AG09309 (cell line): ENCODE measurements at places on chromosomes 3 and 15.

GRCh38 chr15:101543026-101543390 is 53.5 kb upstream of the PCSK6 start:
- no peak for DNase-seq

DNA sequence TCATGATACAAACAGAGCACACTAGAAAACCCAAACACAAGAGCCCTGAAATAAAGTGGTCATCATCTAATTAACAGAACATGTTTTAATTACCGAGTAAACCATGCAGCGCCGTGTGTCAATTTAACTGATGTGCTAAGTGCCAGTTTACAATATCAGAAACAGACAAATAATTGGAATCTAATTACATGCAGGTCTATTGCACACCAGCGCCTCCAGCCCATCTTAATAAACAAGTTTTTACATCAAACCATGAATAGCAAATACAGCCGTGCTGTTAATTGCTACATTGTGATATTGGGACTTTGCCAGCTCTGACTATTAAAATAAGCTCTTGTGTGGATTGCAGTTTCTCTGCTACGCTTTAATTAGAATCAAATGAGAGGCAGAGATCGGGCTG is 510.2 kb upstream of the MDFIC2 start:
- no peak for DNase-seq

- no peak for DNase-seq
These were observed 17.9 kb downstream of the PSTPIP1 start for GRCh38 chr15:77012868-77013267.

GRCh38 chr3:63042833-63043232 is 167.6 kb upstream of the CADPS start:
- DNase-seq, result no peak
